NCI-H1930 (cell line): ENCODE measurements at places on chromosomes 5 and 9.

DNA sequence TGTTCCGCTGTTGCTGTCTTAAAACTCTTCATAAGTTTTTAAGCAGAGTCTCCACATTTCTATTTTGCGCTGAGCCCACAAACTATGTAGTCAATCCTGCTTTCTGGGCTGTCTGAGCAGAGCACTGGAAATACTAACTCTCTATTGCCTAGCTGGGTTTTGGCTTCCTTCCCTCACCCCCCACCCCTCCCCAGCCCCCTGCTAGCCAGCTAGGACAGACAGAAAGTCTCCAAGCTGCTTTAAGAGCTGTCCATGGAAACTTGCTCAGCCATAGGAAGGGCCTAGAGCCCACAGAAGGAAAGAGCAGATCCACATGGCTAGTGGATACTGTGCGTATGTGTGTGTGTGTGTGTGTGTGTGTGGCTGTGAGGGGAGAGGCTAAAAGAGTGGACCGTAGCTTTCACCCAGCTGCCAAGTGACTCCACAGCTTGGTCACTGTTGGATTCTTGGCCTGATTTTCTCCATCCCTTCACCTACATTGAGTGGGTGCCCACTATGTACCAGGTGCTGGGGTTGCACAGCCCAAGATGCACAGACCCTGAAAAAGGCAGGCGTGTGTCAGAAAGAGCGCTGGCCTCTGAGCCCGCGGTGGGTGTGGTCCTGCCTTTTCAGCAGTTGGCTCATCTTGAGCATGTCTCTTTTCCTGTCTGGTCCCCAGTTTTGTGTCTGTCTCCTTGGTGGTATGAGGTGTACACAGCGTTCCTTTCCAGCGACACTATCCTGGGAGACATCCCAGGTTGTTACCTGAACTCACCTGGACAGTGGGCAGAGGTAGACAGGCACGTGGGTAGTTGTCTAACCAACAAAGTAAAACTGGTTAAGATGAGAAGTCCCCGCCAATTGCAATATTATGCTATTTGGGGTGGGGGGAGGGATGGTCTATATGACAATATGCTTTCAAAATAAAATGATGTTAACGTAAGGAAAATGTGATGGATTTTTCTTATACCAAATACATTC is 5.4 kb upstream of the NKX2-5 start:
- no peak for DNase-seq

DNA sequence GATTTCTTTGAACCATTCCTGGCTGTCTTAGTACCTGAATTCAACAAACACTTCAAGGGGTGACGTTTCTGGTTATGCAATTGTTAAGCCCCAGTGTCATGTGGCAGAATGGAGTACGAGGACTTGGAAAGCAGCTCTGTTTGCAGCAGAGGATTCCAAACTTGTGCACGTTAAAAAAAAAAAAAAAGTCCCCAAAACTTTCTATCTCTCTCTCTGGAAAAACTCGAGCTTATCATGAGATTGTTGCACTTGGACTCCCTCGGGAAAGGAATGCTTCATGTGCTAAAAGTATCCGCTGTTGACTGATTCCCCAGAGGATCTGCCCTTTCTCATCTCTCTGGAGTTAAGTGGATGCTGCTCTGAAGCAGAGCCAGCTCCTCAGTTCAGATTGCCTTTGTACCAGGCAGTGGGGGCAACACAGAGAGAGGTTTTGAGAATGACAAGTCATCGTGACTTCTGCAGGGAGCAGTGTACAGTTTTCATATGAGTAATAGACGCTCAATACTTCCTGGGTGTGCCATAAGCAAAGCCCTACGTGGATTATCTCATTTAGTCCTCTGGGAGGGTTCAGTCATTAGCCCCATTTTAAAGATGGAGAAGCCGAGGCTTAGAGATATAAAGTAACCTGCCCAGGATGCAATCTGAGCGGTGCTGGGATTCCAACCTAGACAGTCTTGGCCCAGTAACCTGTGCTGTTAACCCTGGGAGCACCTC is 28.1 kb downstream of the TMOD1 start:
- no peak for DNase-seq

- DNase-seq, result no peak
Observed at GRCh38 chr9:130088051-130088450, 34.3 kb downstream of the GPR107 start.

DNA sequence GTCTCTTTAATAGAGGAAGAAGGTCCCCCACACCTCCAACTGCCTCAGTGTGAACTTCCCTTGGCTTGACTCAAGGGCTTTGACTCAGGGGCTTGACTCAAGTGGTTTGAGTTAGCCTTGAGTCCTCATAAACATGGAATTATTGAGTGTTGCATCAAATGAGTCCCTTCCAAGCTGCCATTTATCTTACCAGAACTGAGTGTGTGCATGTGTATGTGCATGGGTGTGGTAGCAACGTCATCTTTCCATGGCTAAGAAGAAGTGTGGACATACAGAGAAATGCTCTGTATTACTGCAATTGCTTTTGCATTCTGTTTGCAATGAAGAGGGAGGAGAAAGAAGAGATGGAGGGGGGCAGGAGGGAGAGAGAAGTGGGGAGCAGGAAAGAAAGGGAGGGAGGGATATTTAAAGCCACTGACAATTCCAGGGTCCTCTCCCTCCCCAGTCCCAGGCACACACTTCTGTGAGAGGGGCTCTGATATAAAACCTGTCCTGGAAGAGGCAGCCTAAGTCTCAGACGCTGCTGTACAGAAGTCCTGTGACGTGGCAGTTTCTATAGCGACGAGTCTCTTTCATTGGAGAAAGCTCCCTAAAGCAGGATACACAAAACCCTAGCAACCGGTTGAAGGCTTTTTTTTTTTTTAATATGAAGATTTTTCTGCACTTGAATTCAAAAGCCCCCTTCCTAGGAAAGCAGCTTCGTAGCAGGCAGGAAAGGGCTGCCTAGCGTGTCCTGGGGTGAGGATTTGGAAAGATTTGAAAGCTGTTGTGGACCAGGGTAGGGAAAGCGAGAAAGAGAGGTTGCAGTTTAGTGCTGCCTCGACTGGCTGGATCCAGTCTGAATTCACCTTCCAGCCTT is 93.3 kb upstream of the MAP1B start:
- DNase-seq, result peak; percentile 35

- no peak for DNase-seq
Observed at GRCh38 chr9:35495984-35496383, 6.1 kb downstream of the RUSC2 start.

DNA sequence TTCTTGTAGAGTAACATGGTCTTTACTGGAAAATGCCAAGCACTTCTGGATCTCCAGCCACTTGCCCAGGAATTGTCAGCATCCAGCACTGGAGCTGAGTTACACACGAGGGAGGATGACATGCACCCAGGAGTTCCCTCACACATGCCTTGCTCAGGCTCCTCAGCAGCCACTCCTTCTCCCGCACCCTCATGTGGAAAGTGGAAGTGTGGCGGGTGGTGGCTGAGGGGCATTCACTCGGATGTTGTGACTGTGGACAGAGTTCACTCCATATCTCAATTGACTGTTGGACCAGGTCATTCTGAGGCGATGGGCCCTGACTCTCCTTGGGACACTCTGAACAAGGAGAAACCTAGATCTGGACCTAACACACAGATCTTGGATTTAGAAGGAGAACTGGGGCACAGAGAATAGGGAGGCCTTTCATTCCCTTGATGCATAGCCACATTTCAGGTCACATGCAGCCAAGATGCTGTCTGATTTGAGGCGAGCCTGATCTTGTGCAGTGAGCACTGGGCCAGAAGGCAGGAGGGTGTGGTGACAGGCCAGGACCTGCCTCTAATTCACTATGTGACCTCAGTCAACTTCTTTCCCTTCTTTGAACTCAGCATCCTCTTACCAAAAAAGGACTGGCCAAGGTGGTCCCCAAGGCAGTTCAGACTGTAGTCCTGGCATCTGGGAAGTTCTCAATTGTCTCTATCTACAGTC is 62.1 kb downstream of the CYSTM1 start:
- no peak for DNase-seq

DNA sequence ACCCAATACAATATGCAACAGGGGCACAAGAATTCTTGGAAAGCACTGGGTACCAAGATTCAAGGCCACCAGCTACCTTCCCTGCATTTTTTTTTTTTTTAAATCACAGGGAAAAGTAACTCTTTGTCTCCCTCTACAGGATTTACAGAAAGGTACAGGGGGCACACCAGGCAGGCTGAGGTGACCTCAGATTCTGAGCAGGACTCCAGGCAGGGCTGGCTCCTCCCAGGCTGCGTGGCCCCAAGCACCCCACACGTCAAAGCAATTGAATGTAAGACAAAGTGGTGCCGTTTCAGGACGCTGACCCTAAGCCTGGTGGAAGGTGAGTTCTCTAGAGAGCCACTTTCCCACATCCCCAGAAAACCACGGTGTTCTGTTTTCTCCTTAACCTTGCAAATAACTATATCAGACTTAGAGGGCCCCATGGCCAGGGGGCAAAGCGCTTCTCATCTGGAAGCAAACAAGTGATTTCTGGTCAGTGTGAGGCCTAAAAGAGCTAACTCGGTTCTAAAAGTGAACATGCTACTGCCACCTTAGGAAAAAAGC is 222.6 kb downstream of the ROR2 start:
- peak; percentile 17 for DNase-seq

- no peak for DNase-seq
Observed at GRCh38 chr5:58851153-58851552, 268.3 kb downstream of the RAB3C start.

- DNase-seq, result no peak
Observed at GRCh38 chr9:13963005-13963653, 350.8 kb downstream of the NFIB start.

DNA sequence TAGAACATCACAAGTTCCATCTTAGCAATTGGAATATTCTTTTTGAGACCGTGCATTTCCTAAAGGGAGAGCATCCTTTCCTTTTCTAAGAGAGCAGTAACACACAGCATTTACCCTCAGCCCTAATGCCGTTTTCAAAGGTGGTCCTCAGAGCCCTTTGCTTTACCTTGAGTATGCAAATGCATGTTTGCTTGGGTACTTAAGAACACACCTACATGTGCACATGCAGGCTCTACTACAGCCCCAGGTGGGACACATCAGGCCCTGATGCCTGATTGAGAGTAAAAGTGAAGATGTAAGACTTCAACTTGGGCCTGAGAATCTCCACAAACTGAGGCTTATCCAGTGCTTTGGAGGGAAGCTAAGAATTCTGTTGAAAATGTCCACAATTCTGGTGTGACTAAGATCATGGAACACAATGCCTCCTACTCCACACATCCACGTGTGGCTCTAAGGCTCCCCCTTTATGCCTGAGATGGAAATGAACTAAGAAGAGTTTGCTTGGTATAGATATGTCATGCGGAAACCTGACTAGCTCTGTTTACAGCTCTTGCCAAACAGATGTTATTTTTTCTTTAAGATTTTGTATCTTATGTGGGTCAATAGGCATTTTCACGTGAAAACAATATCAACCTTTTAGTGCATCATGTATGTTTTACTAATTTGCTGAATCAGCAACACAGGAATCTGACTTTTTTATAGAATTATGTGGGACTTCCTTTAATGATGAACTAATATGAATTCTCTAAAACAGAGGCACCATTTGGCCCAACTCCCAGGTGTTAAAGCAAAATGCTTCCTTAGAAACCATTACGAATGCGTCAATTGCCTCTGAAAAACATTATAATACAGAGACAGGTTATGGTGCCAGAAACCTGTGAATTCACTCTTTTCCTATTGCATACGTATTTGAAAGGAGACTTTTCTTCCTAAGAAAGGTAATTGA is 48.9 kb upstream of the SLC2A8 start:
- no peak for DNase-seq

DNA sequence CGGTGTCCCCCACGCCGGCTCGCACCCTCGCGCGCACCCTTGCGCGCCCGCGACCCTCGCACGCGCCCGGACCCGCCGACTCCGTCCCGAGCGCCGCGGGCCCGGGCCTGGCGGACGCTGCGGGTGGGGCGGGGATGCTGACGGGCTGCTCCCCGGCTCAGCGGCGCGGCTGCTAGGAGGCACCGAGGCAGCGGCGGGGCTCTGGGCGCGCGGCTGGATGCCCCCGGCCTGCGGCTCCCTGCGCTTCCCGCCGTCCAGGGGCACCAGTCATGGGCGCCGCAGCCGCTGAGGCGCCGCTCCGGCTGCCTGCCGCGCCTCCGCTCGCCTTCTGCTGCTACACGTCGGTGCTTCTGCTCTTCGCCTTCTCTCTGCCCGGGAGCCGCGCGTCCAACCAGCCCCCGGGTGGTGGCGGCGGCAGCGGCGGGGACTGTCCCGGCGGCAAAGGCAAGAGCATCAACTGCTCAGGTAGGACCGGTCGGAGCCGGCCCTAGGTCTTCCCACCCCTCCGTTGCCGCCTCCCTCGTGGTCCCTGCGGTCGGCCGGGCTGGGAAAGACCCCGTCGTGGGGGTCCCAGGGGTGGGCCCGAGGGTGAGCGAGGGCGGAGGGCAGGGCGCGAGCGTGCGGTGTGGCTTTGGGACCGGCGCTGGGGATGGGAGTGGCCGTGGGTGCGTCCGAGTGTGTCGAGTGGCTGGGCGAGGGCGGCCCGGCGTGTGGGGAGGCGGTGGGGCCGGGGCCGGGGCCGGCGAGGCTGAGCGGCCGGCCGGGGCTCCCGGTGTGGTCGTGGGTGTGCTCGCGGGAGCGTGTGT is 530 bp downstream of the TMEFF1 start:
- DNase-seq, result no peak

DNA sequence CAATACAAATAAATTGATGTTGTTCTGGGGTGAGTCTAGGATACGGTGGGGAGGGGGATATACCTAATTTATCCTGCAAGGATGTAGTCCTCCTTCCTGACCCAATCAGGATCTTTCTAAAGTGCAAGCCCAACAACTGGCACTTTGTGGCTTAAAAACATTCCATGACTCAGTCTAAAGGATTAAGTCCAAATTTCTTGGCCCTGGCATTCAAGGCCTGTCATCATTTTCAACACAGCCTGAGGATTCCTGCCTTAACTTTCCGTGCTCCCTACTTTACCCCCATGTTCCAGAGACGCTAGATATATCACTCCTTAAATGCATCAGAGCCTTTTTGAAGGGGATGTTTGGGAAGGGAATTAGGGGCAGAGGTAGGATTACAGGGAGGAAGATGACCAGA is 1.0 kb downstream of the FAM221B start:
- DNase-seq, result no peak

DNA sequence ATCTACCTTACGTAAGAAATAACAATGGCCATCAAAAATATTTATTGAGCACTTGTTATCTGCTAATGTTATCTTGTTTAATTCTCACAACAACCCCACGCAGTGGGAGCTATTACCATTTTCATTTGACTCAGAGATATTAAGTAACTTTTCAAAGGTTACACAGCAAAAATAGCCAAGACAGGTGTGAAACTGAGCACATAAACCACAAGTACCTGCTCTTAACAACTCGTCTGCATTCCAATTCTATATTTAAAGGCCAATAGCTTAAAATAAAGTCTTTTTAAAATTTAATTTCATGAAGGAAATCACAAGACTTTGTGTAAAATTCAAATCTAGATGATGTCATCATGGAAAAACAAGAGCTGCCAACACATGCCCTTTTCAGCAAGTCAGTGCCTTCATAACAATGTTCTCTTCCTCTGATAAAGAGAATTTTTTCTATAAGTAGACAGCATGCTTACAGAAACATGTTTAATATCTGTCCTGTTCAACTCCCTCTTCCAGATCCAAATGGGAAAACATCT is 111.6 kb downstream of the MED10 start:
- DNase-seq, result no peak

GRCh38 chr9:133585481-133586351 is 23.5 kb downstream of the FAM163B start:
- no peak for DNase-seq
